ENCODE measurements at places on chromosomes 3 and 15. TPM values are rescaled to one million over a fixed set of nuclear protein-coding genes. Genes with fewer than 3 reads are reported as not detected.

DNA sequence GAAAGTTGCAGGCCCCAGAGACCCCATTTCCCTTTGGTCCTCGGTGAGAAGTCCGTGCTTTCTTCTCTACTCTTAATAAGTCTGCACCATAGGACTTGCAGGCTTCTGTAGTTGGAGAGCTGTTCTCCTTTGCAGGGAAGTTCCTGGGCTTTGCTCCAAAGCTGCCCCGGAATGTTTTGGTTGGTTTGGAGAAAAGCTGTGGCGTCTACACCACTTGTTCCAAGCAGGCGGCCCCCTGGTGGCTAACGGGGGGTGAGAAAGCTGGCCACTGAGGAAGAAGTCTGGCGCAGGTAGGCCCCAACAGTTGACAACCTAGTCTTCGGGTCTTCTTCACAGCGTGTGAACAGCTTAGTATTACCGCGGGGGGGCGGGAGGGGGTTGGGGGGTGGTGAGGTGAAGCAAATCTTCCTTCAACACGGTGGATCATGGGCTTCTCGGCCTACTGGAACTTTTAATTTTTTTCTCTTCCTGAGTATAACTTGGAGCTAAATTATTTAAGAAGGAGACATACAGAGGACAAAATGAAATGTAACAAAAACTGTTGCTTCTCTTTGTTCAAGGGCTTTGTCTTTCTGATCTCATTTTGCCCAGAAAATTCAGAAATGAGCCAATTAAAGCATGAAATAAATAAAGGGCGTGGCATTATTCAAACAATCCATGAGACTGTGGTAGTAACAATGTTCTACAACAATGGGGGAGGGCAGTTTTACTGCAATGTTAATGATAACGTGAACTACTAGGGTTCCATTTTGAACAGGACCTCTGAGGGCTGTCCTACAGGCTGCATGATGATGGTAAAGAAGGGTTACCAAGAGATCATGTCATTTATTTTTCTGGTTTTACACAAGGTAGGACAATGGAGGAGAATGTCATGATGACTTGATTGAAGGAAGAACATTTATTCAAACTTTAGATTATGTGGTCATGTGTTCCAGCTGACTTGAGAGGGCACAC lies 2.2 kb upstream of the THRB start:
- DNase-seq: peak; percentile 74

DNA sequence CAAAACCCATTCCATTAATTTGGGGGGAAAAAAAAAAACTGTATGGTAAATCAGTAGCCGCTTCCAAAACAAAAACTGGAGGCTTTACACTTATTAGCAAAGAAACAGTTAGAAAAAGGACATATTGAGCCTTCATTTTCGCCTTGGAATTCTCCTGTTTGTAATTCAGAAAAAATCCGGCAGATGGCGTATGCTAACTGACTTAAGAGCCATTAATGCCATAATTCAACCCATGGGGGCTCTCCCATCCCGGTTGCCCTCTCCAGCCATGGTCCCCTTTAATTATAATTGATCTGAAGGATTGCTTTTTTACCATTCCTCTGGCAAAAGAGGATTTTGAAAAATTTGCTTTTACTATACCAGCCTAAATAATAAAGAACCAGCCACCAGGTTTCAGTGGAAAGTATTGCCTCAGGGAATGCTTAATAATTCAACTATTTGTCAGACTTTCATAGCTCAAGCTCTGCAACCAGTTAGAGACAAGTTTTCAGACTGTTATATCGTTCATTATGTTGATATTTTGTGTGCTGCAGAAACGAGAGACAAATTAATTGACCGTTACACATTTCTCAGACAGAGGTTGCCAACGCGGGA lies 9.4 kb upstream of the RPL24 start:
- peak; percentile 79 for DNase-seq

DNA sequence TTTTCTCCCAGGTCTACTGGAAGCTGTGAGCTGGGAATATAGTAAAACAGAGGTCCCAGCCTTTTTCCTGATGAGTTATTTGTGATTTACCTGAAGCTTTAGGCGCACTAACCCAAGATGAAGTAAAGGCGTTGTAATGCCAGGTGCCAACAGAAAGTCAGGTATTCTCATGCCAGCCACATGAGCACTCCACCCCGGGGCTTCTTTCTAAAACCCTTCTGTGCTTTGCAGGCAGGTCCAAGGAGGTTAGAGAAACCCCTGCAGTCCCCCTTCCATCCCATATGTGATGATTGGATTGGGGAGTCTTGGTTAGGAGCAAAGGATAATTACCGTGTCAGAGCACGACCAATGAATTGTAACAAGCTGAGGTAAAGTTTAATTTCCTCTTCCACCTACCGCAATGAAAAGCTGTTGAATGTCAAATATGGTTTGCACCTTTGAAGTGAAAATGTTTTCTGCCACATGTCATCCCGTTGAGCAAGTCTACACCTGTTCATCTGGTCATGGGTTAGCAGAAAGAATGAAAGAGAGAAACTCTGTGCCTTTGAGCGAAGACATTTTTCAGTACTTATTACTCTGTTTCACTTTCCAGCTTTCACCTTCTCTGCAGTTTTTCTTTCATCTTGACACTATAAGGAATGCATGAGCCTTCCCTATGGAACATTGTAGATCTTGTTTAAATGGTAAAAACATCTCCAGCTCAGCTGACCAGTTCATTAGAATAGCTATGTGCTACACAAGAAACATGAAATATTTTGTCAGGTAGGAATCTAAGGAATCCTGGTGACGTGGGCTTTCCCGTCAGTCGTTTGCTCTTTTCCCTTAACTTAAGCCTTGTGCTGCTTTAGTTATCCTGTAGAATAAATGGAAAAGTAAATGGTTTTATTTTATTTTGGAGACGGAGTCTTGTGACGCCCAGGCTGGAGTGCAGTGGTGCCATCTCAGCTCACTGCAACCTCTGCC lies 204.6 kb upstream of the IL12A start:
- DNase-seq: no peak

- no peak for DNase-seq
Measured at GRCh38 chr3:11381563-11381962, 109.4 kb downstream of the ATG7 start.

DNA sequence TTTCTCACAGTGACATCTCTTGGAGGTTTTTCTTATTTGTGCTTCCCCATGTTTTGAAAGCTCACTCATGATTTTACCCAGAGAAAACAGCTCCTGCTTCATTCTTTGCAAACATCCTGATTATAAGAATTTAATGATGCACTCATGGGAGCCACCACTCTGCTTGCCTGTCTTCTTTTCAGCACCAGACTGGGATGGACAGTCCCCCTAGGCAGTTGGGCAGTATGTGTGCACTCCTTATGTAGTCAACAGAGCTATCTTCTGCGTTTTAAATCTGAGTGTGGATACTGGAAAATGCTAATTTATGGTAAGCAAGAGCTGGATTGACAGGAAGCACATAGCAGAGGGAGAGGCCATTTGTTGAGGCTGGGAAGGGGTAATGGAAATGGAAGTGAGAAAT lies 276.1 kb downstream of the AGBL1 start:
- peak; percentile 34 for DNase-seq

DNA sequence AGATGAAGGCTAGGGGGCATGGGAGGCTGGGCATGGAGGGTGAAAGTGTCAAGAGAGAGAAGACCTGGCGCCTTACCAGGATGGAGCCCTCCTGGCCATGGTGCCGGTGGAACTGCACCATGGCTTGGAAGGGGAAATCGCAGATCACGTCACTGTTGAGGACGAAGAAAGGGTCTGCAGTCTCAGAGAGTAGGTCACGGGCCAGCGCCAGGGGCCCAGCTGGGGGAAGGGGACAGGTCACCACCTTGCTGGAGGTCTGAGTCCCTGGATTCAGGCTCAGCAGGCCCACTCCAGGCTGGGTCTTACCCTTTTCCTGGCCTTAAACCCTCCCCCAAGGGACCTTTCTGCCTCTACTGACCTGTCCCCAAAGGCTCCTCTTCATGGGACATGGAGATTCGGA lies 855 bp downstream of the GMPPB start:
- DNase-seq: no peak

- no peak for DNase-seq
Measured at GRCh38 chr15:78614021-78614420, 6.8 kb downstream of the CHRNA3 start.

DNA sequence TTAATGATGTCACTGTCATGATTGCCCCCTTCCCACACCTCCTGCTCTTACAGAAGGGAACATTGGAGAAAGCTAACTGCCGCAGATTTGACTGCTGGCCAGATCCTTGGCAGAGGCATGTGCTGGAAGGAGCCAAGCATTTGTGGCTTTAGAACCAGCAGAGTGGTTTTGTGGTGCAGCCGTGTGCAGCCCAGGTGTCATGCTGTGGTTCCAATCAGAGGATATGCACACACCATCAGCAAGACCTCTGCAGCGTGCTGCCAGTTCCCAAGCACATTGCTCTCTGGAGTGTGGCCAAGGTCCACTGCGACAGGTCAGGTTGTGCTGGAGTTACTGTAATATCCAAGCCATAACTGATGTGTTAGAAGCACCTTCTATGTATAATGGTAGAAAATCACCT lies 61.6 kb downstream of the OTOL1 start:
- no peak for DNase-seq

- no peak for DNase-seq
Measured at GRCh38 chr3:65368866-65369265, 669.9 kb downstream of the MAGI1 start.

GRCh38 chr15:36160351-36160750 lies 419.1 kb upstream of the CDIN1 start:
- no peak for DNase-seq

- DNase-seq: no peak
Measured at GRCh38 chr3:52223449-52224408, 1.7 kb downstream of the TLR9 start.

DNA sequence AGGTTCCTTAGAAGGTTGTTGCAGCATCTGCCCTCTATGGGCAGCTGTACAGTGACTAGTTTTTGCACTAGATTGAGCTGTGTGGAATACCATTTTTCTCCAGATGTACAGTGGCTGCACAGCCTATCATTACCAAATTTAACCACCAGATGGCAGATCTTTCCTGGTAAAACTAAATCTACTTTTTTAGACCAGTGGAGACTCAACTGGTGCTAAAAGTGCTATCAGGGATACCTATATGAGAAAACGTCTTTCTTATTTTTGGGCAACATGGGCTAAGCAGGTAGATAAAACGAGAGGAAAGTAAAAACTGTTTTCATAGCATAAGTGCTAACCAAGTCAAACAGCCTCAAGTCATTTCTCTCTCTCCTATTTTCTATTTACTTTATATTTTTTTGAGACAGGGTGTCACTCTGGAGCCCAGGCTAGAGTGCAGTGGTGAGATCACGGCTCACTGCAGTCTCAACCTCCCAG lies 21.2 kb downstream of the IGSF10 start:
- DNase-seq: peak; percentile 62

DNA sequence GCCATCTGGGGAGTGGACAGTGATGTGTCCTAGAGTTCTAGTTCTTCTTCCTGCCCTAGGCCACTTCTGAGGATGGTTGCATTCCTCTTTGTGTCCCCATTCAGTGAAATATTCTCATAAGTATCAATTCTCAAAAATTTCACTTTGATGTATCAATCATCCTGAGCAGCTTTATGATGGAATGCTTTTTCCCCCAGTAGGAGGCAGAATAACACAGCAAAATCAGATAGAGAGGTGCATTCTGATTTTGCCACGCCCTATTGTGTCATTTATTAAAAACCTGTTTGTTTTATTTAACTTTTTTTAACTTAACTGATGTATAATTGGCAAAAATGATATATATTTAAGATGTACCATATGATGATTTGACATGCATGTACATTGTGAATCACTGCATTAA lies 656.0 kb upstream of the GRM7 start:
- no peak for DNase-seq

DNA sequence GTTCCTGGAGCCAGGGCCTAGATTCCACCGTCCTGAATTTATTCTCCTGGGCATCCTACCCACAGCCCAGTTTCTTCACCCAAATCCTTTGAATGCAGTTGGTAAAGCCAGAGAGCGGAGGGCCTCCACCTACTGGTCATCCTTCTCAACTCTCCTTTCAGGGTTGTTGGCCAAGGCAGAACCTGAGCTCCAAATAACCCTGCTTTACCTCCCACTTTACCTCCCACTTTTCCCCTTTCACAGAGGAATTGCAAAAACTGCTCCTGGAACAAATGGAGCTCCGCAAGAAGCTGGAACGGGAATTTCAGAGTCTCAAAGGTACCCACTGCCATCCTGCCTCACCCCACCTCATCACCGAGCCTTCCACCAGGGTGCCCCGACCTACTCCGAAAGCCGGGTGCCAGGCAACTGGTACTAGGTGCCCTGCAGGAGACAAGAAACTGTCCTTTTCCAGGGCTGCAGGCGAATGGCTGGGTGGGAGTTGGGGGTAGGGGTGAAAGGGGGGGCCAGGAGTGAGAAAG lies 6.8 kb downstream of the SKOR1 start:
- DNase-seq: peak; percentile 72

- DNase-seq: peak; percentile 94
Measured at GRCh38 chr15:75204340-75205063, 2.8 kb downstream of the C15orf39 start.

Gene ALG1L2
- 0.59 TPM for total RNA-seq

Gene KLHL40
- total RNA-seq: not detected

Gene ANKUB1
- total RNA-seq: not detected

Gene PLA1A
- not detected for total RNA-seq

Gene POTEB
- not detected for total RNA-seq

Gene SEC61A1
- 79.1 TPM for total RNA-seq

Gene GOLGA6B
- total RNA-seq: not detected

Gene ISLR
- 0.68 TPM for total RNA-seq
